ENCODE measurements at places on chromosomes 3 and 15. TPM values are rescaled to one million over a fixed set of nuclear protein-coding genes. Genes with fewer than 3 reads are reported as not detected.

GRCh38 chr15:66130496-66131034 lies 123.0 kb downstream of the MEGF11 start:
- no peak overlapping the region for H3K27ac ChIP-seq
- no peak for DNase-seq

The FBXL2 gene
- total RNA-seq, result not detected

DNA sequence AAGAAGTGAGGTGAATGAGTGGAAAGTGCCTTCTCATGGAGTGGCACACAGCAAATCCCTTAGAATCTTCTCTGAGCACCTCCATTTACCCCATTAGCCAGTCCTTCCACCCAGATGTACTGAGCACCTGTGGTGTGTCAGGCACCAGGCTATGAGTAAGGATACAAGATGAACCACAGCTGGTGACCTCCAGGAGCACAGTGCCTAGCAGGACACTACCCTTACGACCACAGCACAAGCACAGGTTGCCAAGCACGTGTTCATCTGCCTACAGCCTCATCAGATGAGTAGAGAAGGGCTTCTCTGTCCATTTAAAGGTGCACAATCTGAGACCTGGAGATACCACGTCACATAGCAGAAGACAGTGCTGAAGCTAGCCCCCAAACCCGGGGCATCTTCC lies 6.2 kb downstream of the MYLK start:
- H3K27me3 ChIP-seq, result no peaks in the 10 kb centered on the region
- H3K27ac ChIP-seq, result no peak overlapping the region
- H3K36me3 ChIP-seq, result no peaks in the 10 kb centered on the region
- H3K4me1 ChIP-seq, result no peaks in the 10 kb centered on the region
- DNase-seq, result no peak
- H3K4me3 ChIP-seq, result no peak overlapping the region

GRCh38 chr3:111776827-111777483 lies 82.1 kb upstream of the PHLDB2 start:
- H3K27me3 ChIP-seq, result no peaks in the 10 kb centered on the region
- no peak overlapping the region for H3K4me3 ChIP-seq
- H3K36me3 ChIP-seq, result no peaks in the 10 kb centered on the region
- DNase-seq, result no peak
- peaks cover 40% of the 10 kb centered on the region for H3K4me1 ChIP-seq

DNA sequence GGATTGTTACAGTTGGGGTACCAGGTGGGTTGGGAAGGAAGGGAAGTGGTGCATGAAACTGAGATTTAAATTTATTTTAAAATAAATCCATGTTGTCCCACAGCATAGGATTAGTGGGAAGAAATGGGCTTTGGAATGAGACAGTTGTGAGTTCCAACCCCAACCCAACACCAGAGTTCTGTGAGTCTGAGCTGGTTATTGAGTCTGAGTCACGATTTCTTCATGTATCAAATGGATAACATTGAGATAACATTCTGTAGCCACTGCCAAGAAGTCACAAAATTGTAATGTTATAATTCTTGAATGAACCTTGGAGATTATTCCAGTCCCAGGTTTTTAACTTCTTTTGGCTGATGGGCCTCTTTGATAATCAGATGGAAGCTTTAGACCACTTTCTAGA lies 13.7 kb downstream of the IFT122 start:
- no peaks in the 10 kb centered on the region for H3K27me3 ChIP-seq
- H3K4me1 ChIP-seq, result no peaks in the 10 kb centered on the region
- H3K27ac ChIP-seq, result no peak overlapping the region
- no peaks in the 10 kb centered on the region for H3K36me3 ChIP-seq
- no peak overlapping the region for H3K4me3 ChIP-seq

- H3K4me3 ChIP-seq, result no peak overlapping the region
- no peaks in the 10 kb centered on the region for H3K36me3 ChIP-seq
- no peak for DNase-seq
- no peaks in the 10 kb centered on the region for H3K27me3 ChIP-seq
Observed at GRCh38 chr15:79682851-79683288, 213.9 kb downstream of the MTHFS start.

The SEMA3G gene
- total RNA-seq, result 0.11 TPM

- no peak for DNase-seq
- H3K27me3 ChIP-seq, result no peaks in the 10 kb centered on the region
- H3K4me3 ChIP-seq, result no peak overlapping the region
- H3K36me3 ChIP-seq, result no peaks in the 10 kb centered on the region
Observed at GRCh38 chr3:27209617-27210264, 159.4 kb downstream of the NEK10 start.

- H3K36me3 ChIP-seq, result no peaks in the 10 kb centered on the region
- no peak for DNase-seq
- H3K4me1 ChIP-seq, result peaks cover 9% of the 10 kb centered on the region
- H3K27ac ChIP-seq, result no peak overlapping the region
- H3K4me3 ChIP-seq, result no peak overlapping the region
Observed at GRCh38 chr3:183878071-183878470, 6.6 kb downstream of the PARL start.

DNA sequence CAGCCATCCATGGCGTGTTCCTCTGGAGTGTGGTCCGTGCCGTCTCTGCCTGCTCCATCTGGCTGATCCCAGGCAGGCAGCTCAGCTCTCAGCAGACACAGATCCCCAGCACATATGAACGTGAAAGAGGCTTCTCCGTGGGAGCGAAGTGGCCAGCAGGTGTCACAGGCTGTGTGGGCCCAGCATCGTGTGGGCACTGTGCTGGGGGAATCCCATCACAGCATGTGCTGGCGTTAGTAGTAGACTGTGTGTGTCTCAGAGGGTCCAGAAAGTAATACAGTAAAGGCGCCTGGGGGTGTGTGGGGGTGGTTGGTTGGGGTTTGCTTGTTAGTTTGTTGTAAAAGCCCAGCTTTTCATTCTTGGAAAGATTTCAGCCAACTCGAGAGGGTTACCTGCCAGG lies 147.6 kb downstream of the IGF1R start:
- H3K27me3 ChIP-seq, result 0 out of 2 replicates have a peak, but pooled peaks cover 2% of the 10 kb centered on the region
- H3K36me3 ChIP-seq, result no peaks in the 10 kb centered on the region
- H3K4me1 ChIP-seq, result no peaks in the 10 kb centered on the region
- no peak for DNase-seq

- no peaks in the 10 kb centered on the region for H3K27me3 ChIP-seq
- H3K4me3 ChIP-seq, result no peak overlapping the region
- H3K27ac ChIP-seq, result no peak overlapping the region
- DNase-seq, result no peak
- H3K4me1 ChIP-seq, result peaks cover 6% of the 10 kb centered on the region
Observed at GRCh38 chr3:172520301-172520831, 2.9 kb downstream of the TNFSF10 start.

The RBM6 gene
- total RNA-seq, result 109 TPM

The CYP1A2 gene
- not detected for total RNA-seq

DNA sequence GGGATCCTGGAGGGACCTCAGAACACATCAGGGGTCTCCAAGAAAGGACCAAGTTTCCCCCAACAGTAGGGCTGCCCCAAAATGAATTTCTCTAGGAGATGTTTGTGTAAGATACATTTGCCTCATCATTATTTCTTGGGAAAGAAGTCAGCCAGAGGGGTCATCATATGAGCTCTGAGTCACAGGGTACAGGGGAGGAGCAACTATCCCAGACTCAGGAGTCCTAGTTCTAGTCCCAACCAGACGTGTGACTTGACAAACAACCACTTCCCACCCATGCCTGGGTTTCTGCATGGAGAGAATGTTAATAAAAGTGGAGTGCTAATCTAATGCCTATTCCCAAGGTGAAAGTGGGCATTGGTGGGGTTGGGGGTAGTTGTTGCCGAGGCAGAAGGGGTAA lies 144.1 kb downstream of the ALDH1A2 start:
- no peaks in the 10 kb centered on the region for H3K27me3 ChIP-seq
- H3K27ac ChIP-seq, result no peak overlapping the region
- no peaks in the 10 kb centered on the region for H3K4me1 ChIP-seq
- no peak for DNase-seq
- no peak overlapping the region for H3K4me3 ChIP-seq
- no peaks in the 10 kb centered on the region for H3K36me3 ChIP-seq

The NPAP1 gene
- total RNA-seq, result not detected

DNA sequence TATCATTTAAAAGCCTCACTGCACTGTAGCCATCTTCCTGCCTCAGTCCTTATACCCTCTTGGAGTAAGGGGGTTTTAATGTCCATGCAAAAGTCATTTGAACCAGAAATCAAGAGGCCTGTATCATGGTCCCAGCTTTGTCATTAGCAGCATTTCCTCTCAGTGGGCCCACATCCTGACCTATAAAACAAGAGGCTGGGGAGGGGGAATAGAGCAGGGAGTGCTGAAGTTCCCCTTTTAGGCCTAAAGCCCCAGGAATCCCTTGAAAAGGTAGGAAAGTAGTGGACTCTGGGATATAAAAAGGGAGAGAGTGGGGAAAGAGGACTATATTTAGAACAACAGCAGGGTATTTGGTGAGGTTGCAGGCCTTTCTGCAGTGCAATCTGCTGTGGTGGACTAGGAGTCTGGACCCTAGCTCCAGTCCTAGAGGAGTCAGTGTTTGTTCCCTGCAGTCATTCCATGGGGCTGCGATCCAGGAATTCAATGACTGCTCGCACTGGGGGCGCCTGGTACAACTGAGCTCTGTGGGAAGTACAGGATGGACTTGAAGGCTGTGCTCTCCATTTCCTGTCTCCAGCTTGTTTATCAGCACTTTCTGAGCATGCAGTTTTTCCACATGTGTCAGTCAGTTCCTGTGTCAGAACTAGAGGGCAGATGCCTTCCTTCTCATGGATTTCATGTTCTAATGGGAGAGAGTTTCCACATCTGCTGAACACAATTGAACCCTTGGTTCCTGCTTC lies 46.8 kb downstream of the PDHB start:
- DNase-seq, result no peak
- H3K4me3 ChIP-seq, result peak overlapping the region; percentile 4
- peaks cover 42% of the 10 kb centered on the region for H3K36me3 ChIP-seq
- H3K27me3 ChIP-seq, result no peaks in the 10 kb centered on the region
- H3K27ac ChIP-seq, result peak overlapping the region; percentile 95
- peaks cover 97% of the 10 kb centered on the region for H3K4me1 ChIP-seq

DNA sequence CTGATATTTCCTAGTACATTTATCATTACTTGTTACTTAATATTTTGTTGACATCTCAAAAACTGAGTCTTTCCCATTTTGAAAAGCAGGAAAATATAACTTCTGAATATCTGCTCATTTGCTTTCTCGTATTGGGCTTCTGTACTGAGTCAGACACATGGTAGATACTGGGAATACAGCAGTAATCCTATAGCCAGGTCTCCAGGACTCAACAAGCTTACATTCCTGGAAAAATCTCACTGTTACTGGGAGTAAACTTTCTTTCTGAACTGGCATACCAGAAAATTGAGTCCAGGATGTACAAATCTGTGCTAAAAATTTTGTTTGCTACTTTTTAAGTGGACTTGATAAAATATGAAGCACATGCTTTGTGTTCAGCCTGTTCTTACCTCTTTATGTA lies 240.4 kb downstream of the RBMS3 start:
- no peaks in the 10 kb centered on the region for H3K36me3 ChIP-seq
- H3K27ac ChIP-seq, result no peak overlapping the region
- H3K4me1 ChIP-seq, result no peaks in the 10 kb centered on the region
- H3K4me3 ChIP-seq, result no peak overlapping the region
- no peaks in the 10 kb centered on the region for H3K27me3 ChIP-seq
- DNase-seq, result no peak

DNA sequence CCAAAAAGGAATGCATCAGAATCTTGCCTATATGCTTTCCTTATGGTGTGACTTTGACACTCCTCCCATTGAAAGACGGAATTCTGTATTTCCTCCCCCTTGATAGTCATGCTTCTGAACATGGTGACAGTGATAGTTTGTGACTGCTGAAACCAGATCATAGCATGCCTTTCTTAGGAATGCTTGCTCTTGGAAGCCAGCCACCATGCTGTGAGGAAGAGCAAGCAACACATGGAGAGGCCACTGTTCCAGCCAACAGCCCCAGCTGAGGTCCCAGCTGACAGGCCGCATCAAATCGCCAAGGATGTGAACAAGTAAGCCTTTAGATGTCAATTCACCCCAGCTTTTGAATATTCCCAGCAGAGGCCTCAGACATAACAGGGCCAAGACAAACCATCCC lies 100.1 kb downstream of the IGF2BP2 start:
- H3K27ac ChIP-seq, result no peak overlapping the region
- H3K36me3 ChIP-seq, result no peaks in the 10 kb centered on the region
- no peaks in the 10 kb centered on the region for H3K4me1 ChIP-seq
- no peak for DNase-seq
- no peaks in the 10 kb centered on the region for H3K27me3 ChIP-seq
- no peak overlapping the region for H3K4me3 ChIP-seq

DNA sequence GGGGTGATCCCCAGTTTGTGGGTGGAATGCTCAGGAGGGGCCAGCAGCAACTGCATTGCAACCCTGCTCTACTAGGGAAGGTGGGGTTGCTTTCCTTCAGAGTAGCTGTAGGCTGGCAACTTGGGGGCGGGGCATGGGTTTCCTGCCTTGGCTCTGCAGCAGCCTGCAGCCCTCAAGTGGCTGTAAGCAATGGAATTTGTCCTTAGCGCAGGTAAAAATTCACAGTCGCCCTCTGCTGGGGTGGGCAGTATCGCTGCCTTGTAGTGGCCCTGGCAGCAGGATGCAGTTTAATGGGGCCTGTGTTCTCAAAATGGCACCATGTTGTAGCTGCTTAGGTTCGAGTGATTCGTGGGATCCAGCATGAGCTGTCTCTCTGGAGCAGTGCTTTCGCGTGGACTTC lies 29.8 kb downstream of the STT3B start:
- no peak for DNase-seq
- no peaks in the 10 kb centered on the region for H3K36me3 ChIP-seq
- peaks cover 55% of the 10 kb centered on the region for H3K4me1 ChIP-seq
- H3K4me3 ChIP-seq, result no peak overlapping the region
- no peaks in the 10 kb centered on the region for H3K27me3 ChIP-seq
- H3K27ac ChIP-seq, result no peak overlapping the region

DNA sequence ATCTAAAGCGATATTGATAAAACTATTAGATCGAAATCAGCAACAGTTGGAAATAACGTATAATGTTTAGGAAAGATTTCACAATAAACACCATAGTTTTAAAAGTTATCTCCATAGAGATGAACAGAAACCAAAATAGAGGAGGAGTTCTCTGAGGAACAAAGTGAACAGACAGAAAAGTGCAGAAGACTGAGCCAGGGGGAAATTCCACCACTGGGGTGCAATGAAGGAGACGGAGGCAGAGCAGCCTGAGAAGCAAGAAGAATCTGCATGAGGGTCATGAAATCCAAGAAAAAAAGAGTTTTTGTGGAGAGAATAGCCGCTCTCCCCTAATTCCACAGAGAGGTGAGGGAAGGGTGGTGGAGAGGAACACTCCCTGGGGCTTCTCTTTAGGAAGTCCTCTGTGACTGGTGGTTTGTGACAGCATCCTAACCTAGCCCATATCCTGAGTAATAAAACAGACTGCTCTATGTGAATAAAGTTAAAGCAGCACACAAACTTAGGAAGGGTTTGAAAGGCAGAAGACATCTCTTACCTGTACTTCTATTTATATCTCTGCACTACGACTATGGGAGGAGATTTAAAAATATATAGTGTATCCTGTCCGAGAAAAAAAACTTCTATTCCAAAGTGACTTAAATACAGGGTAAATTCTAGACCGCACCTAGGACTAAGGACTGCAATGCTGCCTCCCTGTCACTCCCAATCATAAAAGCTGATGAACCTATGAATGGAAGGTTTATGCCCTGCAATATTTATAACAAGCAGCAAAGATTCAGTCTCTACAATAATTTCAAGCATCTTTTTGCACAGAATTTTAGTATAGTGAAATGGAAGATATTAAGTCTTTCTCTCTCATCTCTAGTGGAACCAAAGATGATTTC lies 22.9 kb downstream of the ATP8B4 start:
- H3K4me3 ChIP-seq, result no peak overlapping the region
- H3K36me3 ChIP-seq, result no peaks in the 10 kb centered on the region
- no peaks in the 10 kb centered on the region for H3K27me3 ChIP-seq
- DNase-seq, result no peak

- DNase-seq, result no peak
- no peak overlapping the region for H3K4me3 ChIP-seq
- no peaks in the 10 kb centered on the region for H3K36me3 ChIP-seq
- peaks cover 3% of the 10 kb centered on the region for H3K4me1 ChIP-seq
Observed at GRCh38 chr3:177837951-177838655, 640.8 kb upstream of the TBL1XR1 start.
